Activated CD4-positive, alpha-beta T cell treated with anti-CD3 and anti-CD28 coated beads, Interleukin-2, amount 50 U/mL, for 48 hours (primary cell): ENCODE measurements at places on chromosomes 5 and 9.
A peak's percentile ranks its signal among the peaks of the same experiment; 100 is the strongest.

DNA sequence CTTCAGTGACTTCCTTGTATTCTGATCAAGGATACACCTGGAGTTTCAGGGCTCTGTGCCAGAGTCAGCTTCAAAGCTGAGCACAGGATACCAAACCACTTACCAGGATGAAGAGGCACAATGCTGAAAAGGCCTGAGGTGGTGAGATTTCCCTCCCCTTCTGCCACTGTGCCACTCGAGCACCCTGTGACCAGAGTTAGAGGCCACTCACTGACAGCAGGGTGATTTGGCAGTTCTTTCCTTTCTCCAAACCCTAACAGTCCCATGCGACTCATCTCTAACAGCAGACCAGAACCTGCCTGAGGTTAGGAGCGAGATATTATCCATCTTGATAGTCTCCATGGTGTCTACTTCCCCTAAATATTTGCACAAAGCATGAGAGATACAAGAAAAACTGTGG lies 1.8 kb downstream of the PLGRKT start:
- DNase-seq: no peak

- DNase-seq: no peak
These were observed 9.8 kb downstream of the IRX1 start for GRCh38 chr5:3605298-3606010.

GRCh38 chr5:14729448-14730385 lies 65.2 kb downstream of the OTULIN start:
- no peak for DNase-seq

- no peak for DNase-seq
These were observed 127.0 kb upstream of the PALM2AKAP2 start for GRCh38 chr9:109652971-109653370.

- DNase-seq: peak; percentile 6
These were observed 27.7 kb upstream of the SSBP2 start for GRCh38 chr5:81778642-81779041.

DNA sequence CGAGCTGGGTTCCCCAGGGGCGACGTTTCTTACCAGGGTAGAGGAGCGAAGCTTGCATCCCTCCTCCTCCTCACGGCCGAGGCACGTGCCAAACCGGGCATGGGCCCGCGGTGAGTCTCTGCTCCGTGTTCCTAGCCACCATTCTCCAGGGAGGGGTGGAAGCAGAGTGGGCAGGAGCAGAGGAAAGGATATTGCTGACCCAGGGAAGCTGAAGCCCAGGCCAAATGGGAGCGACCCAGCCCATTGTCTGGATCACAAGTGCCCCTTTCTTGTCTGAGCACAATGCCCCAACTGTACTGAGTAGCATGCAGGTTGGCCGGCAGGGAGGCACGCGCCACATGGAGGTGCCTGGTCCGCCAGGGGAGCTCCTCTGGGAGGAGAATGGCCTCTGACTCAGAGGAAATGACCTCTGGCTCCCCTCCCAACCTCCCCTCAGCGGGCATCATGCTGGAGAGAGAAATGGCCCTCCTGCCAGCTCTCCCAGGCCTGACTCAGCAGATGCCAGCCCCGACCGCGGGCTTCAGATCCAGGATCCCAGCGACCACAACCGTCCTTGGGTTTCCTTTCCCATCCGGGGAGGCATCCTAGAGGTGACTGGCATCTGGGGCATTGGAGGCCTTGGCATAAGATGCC lies 1.1 kb downstream of the PRR7 start:
- DNase-seq: no peak
